ENCODE measurements at places on chromosomes 11 and 22.
A peak's percentile ranks its signal among the peaks of the same experiment; 100 is the strongest.

- DNase-seq = peak; percentile 11
Observed at GRCh38 chr11:104151404-104152204, 12.3 kb downstream of the PDGFD start.

DNA sequence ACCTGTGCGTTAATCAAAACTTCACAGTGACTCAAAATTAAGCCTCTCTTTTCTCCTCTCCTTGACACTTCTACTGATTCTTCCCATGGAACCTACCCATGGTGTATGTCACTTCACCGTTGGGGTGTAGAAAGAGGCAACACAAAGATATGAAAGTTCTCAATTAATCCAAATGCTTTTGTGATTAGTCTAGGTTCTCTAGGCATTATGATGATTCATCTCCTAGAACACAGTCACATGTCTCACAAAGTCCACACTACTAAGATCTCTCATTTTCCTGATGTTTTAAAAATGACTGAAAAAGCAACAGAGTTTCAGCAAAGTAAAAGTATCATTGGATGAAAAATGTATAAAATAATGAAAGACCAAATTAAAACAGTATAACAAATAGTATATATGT lies 13.7 kb upstream of the SCGB2A2 start:
- no peak for DNase-seq

GRCh38 chr22:40720538-40721256 lies 41.4 kb downstream of the MCHR1 start:
- peak; percentile 22 for DNase-seq

- no peak for DNase-seq
Observed at GRCh38 chr11:69533296-69534165, 52.1 kb downstream of the LINC01488 start.

- no peak for DNase-seq
Observed at GRCh38 chr11:17791144-17791543, 56.6 kb downstream of the KCNC1 start.

DNA sequence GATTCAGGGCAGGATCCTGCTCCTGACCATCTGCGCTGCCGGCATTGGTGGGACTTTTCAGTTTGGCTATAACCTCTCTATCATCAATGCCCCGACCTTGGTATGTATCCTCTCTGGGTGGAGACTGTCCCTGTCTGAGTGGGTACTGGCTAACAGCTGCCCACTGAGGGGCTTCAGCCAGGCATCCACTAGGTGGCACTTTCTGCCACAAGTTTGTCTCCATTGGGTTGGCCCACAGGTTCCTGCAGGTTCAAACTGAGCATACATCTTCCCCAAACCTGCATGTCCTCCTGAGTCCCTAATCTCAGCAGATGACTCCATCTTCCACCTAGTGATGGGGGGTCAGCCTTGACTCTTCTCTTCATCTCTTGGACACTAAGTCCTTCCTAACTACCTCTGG lies 4.4 kb downstream of the SLC2A11 start:
- peak; percentile 66 for DNase-seq

DNA sequence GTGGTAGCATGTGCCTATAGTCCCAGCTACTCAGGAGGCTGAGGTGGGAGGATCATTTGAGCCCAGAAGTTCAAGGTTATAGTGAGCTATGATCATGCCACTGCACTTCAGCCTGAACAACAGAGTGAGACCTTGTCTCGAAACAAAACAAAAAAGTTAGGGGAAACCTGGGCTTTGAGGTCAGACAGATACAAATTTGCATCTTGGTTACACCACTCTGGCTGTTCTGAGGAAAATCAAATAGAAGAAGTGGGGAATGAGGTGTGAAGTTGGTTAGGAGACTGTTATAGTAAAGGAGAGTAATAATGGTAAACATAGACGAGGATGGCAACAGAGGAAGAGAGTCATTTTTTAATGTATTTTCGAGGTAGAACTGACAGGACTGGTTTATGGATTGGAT lies 62.6 kb downstream of the PPME1 start:
- DNase-seq = no peak

DNA sequence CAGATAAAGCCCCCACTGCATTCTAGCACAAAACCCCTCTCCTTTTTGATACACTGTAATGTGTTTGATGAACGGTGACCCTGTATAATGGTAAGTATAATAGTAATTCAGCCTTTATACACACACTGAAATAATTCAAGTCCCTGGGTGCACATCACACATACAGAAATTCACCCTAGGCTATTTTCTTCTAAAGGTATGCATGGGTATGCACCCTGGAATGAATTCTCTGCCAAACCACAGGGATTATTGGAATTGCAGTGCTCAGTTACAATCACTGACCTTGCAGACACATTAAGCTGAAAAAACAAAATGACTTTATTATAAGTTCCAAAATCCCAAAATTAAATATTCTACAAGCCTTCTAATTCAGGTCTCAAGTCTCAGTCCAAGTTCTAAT lies 245.9 kb upstream of the FAT3 start:
- no peak for DNase-seq

- DNase-seq = no peak
Observed at GRCh38 chr22:45120931-45121330, 42.8 kb upstream of the NUP50 start.

DNA sequence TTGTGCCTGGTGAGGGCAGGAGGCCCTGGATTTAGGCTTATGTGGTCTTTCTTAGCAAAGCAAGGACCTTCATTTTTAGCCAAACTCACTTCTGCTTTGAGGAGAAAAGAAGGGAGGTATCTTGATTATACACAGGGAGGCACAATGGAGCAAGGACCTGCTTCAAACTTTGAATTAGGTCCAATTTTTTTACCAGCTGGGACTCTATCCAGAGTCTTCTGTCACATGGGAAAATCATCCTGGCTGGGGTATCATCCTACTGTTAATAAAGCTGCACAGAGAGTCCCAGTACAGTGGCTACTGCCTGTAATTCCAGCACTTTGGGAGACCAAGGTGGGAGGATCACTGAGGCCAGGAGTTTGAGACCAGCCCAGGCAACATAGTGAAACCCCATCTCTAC lies 87.8 kb downstream of the CWC15 start:
- DNase-seq = no peak

DNA sequence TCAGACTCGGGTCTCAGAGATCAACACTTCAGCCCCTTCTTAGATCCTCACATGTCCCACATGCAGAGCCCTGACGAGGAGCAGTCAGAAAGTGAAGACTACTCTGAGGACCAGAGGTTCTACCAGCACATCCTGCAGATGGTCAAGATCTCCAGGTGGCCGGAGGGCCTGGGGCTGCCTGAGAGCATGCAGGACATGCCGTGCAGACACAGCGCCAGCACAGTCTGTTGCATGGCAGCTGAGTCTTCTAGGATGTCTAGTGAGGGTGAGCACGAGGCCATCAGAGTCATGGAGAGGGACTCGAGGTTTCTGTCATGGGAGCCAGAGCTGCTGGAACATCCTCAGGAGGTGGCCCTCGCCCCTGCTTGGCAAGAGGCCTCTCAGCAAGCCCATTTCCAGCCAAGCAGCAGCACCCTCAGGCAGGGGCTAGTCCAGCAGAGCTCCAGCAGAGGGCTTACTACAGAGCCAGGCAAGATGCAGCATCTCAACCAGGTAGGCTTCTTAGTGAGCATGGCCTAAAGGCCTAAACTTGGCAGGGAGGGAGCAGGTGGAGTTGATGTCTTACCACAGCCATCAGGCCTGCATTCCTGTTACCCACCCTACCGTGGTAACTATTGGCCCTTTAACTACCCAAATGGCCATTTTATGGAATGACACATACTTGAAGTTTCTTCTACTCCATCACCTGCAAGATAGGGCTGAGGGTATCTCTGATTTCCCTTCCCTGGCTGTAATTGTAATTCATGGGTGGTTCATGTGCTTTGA lies 28.7 kb downstream of the CEP164 start:
- DNase-seq = no peak

All from AG20443 (cell line).